ENCODE measurements at places on chromosomes 11 and 22.

GRCh38 chr11:34523053-34523452 lies 9.5 kb upstream of the ELF5 start:
- DNase-seq = no peak

DNA sequence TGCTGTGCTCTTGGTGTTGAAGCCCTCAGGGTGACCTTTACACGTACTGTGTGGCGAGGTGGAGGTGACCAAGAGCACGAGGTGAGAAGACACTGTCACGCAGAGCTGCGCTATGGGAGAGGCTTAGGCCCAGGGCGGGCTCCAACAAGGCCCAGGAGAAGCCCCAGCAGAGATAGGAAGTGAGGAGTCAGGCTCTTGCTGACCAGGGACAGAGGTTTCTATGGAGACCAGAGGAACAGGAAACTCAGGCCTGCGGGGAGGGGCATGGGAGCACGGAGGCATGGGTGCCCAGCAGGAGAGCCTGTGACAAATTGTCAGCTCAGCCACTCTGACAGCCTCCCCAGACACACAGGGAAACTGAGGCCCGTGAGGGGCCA lies 15.8 kb downstream of the DGKZ start:
- no peak for DNase-seq

GRCh38 chr11:127202105-127202504 lies 201.5 kb upstream of the KIRREL3 start:
- no peak for DNase-seq

DNA sequence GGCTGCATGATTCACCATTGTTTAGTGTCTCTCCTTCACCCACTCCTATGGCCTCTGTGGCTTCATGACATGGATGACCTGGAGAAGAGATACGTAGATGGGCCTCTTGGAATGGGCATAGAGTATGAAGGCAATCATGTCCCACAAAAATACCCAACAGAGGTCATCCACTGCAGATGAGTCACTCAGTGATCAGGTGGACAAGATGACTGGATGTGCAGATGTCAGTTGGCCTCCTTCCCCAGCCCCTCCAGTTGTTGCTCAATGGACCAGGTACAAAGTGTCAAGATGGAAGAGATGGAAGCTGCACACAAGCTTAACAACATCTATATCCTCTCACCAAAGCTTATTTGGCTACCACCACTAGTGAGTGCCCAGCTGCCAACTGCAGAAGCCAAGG lies 41.0 kb upstream of the CLPB start:
- no peak for DNase-seq

- peak; percentile 52 for DNase-seq
These were observed 205.4 kb downstream of the DBX1 start for GRCh38 chr11:19954899-19955298.

GRCh38 chr11:45176996-45177395 lies 30.6 kb downstream of the PRDM11 start:
- DNase-seq = no peak

- DNase-seq = no peak
These were observed 8.5 kb upstream of the CCDC89 start for GRCh38 chr11:85694385-85694980.
